ENCODE measurements at places on chromosomes 16 and 17.

GRCh38 chr16:75273054-75273925, 21.9 kb upstream of the BCAR1 start:
- DNase-seq: peak; percentile 71

DNA sequence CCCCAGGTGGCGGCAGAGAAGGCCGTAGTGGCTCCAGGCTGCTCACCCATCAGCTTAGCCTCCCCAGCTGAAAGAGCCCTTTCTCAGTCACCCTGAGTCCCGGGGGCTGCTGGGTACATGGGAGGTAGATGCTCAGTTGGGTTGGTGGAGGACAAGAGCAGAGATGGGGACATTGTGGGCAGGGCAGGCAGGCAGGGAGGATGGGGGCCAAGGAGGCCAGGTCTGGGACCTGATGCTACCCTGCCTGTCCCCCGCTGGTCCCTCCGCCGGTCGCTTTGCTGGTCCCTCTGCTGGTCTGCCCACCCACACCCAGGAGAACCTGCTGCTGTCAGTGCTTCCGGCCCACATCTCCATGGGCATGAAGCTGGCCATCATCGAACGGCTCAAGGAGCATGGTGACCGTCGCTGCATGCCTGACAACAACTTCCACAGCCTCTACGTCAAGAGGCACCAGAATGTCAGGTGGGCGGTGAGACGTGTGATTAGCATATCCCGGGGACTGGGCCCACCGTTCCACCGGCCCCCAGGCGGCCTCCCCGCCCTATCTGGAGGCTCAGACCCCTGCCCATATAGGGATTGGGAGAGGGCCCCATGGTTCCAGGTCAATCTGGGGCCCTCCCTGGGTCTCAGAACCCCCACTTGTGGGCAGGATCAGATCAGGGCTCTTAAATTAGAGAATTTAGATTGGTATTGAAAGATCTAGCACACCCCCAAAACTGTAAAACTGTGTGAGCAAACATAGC, 26.9 kb downstream of the ADCY7 start:
- no peak for DNase-seq

GRCh38 chr17:82400206-82400605, 17.9 kb upstream of the HEXD start:
- DNase-seq: no peak

DNA sequence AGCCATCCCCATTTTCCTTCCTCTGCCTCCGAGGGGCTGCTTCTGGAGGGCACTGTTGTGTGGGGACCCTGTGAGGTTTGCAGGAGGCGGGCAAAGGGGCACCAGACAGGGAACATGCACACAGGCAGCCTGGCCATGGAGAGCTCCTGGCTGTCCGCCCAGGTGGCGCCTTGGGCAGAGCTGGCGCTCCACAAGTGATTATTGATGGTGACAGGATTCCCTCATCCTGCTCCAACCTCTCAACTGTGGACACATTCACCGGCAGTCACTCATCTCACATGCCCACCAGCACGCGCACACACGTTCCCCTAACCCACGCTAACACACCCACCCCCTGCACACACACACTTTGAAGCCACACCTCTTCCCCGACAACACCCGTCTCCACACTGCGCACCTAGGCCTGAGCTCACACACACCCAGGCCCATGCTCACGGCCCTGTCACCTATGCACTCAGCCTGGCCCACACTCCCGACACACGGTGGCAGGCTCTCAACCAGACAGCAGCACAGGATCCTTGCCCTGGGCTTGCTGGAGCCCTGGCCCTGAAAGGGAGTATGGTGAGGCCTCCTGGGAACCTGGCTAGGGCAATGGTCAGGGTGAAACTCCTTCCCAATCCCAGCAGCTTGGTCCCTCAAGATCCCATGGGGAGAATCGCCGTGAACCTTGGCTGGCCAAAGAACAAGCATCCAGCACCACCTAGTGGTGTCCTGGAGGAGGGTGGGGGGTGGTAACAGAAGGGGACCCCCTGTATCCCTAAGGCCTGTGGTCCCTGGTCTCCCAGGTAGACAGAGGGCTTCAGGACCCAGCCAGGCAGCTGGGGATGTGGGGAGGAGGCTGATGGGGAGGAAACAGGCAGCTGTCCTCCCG, 3.6 kb downstream of the PNMT start:
- DNase-seq: peak; percentile 41

DNA sequence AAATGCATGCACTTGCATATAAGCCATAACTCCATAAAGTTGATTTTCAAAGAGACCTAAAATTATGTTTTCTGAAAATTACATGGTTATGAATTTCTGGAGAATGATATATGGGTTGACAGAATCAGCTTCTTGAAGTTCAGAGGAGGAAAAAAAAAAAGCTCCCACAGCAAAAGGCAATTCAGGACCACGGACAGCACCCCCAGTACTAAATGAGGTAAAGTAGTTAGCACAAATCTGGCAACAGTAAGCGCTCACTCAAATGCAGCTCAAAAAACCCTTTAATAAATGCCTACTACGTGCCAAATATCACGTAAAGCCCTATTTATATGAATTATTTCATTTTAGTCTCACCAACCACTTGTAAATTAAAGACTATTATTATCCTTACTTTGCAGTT, 135.2 kb downstream of the SHISA9 start:
- DNase-seq: peak; percentile 56

DNA sequence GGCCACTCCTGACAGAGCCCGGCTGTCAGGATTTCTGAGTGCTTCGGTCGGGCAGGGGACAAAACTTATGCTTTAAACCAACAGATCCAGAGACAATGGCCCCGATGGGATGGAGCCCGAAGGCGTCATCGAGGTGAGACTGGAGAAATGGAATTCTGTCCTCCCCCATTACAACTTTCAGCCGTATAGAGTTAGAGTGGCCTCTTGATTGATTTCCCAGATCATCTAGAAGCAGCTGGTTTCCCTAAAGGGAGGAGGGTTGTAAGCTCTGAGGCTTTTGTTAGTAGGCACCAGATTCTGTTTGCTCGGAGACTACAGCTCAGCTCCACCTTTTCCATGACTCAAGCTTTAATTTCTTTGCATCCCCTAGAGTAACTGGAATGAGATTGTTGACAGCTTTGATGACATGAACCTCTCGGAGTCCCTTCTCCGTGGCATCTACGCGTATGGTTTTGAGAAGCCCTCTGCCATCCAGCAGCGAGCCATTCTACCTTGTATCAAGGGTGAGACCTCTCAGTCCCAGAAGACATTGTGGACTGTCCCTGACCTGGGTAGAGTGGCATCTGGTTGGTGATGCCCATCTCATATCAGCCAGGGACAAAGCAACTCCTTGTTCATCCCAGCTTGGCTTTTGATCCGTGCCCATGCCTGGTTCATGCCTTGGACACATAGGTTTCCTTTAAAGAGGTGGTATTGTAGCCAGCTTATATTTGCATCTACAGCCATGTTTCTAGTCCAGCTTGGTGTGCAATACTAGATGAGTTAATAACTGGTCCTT, 5.1 kb upstream of the CD68 start:
- DNase-seq: no peak

GRCh38 chr16:84548971-84549844, 44.7 kb upstream of the MEAK7 start:
- DNase-seq: no peak

DNA sequence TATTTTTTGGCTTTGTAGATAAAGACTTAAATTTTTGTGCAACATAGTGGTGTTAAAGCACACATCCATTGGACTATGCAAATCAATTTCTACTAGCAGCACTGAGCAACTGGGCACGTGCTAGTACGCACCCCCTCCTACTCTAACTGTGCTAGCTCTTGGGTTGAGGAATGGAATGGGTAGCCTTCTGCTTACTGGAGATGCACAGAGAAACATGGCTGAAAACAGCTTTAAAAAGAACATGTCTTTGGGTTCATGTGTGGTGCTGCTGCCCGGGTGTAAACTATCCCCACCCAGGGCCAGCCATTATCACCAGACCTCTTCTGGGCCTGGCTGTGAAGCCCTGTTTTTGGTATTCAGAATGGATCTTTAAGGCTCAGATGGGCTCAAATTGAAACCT, 7.3 kb downstream of the ESRP2 start:
- DNase-seq: no peak

DNA sequence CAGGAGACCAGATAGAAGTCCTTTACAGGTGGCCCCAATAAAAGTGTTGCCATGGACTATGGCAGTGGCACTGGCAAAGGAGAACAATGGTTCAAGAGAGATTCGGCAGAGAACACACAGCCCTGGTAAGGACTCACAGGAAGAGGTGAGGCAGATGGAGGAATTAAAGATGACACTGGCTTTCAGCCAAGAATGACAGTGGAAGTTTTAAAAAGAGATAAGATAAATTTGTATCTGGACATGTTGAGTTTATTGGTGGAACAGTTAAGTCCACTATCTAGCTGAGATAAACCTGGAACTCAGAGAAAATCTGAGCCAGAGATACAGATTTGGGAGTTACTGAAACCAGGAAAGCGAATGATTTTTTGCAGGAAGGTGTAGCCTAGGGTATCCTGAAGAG, 20.1 kb downstream of the CMC2 start:
- DNase-seq: no peak

DNA sequence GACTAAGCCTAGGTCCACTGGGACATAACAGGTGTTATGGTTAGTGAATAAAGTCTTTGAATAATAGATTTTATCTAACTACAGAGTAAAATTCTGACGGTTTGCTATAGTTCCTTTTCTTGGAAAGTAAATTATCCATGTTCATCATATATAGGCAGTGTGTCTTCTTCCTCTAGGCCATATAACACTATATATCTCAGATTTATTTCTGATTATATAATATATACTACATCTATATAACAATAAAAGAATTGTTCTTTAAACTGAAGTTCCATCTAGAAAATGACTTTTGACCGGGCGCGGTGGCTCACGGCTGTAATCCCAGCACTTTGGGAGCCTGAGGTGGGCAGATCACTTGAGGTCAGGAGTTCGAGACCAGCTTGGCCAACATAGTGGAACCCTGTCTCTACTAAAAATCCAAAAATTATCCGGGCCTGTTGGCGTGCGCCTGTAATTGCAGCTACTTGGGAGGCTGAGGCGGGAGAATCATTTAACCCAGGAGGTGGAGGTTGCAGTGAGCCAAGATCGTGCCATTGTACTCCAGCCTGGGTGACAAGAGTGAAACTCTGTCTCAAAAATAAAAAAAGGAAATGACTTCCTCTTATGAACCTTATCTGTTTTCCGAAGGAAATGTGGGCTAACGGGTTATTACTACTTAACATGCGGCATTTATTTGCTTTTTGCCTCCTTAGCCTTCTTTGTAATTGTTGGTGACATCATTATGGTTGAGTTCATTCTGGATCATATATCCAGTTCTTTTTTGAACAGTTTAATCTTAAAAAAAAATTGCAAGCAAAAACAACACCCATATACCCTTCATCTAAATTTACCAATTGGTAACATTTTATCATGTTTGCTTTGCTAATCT, 29.2 kb downstream of the NOL11 start:
- DNase-seq: no peak

DNA sequence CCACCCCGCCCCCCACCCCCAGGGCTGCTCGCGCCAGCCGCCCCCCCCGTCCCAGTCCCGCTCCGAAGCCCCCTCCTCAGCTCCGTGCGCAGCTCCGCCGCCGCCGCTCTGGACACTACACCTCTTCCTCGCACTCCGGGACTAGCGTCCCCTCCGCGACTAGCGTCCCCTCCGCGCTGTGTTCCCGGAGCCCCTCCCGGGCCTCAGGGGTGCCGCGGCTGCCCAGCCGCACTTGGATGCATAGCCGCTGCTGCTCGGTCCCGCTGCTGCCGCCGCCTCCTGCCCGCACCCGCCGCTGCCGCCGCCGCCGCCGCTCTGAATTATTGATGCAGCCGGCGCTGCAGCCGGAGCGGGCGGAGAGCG, at the start of gene CBLN1:
Gene CBLN1, minus strand, starts transcription at position 359 of the 363 bp plus-strand sequence. CDS start 373 bp downstream, outside the sequence.
- DNase-seq: no peak

- peak; percentile 78 for DNase-seq
These were observed 47.8 kb downstream of the NFAT5 start for GRCh38 chr16:69613378-69614154.

GRCh38 chr16:69302301-69302700, 8.8 kb upstream of the VPS4A start:
- peak; percentile 30 for DNase-seq

- peak; percentile 60 for DNase-seq
These were observed 114.8 kb upstream of the NOL11 start for GRCh38 chr17:67602974-67603373.

DNA sequence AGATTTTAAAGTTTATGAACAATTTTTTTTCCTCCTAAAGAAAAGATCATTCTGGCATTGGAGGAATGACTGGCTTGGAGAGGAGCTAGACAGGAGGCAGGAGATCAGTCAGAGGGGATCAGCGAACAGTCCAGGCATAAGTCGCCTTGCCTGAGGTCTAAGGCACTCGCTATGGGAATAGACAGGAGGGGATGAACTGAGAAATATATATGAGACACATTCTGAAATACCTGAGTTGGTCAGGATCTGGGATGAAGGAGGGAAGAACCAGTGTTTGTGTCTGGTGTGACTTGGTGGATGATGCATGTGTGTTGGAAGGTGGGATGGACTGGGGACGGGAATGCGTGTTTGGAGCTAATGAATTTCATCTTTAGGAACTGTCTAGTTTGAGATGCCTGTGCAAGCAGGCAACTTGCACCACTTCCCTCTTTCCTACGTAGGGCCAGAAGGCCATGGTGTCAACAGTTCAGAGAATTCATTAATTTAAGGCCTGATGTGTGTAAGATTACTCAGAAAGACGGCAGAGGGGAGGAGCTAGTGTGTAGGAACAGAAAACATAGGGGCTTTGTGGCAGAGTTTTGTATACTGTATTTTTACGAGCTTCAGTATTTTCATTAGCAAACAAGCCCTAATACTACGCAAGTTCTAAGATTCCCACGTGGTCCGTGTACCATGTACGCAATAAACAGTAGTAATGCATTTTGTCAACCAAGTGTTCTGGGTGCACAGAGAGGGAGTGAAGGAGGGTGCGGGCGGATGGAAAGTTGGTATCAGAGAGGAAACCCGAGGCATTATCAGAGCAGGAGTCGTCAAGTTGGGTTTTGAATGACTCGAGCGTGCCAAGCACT, 825 bp downstream of the HEATR6 start:
- peak; percentile 7 for DNase-seq

- no peak for DNase-seq
These were observed 69.0 kb downstream of the RAP1GAP2 start for GRCh38 chr17:2865228-2865627.

DNA sequence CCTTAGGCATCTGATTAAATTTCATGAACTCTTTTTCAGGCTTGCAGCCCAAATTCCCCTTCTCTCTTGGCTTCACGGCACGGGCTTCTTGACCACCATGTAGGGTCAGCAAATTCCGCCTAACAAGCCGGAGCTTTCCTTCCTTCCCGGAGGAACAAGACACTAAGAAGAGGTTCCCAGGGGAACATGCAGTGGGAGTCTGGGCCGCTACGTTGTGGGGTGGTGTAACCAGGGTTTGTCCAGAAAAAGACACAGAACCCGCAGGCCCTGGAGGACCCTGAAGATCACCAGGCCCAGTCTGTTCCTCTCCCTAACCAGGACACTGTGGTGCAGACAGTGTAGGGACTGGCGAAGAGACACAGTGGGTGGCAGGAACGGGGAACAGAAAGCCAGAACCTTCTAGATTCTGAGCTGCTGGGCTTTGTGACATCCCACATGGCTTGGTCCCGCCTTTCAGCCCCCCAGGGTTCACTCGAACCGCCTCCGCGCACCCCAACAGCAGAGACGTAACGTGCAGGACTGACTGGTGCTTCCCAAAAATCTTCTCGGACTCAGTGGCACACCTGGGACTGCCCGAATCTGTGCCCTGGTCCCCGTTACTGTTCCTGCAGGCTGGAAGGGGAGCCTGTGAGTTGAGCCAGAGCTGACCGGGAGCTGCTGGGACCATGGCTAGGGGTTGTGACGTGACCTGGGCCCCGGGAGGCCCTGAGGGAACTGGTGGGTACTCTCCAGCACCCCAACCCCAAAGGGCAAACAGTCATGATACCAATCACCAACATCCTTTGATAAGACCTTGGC, 55.2 kb downstream of the TBC1D16 start:
- DNase-seq: no peak
